ENCODE measurements at places on chromosomes 5 and 9.

DNA sequence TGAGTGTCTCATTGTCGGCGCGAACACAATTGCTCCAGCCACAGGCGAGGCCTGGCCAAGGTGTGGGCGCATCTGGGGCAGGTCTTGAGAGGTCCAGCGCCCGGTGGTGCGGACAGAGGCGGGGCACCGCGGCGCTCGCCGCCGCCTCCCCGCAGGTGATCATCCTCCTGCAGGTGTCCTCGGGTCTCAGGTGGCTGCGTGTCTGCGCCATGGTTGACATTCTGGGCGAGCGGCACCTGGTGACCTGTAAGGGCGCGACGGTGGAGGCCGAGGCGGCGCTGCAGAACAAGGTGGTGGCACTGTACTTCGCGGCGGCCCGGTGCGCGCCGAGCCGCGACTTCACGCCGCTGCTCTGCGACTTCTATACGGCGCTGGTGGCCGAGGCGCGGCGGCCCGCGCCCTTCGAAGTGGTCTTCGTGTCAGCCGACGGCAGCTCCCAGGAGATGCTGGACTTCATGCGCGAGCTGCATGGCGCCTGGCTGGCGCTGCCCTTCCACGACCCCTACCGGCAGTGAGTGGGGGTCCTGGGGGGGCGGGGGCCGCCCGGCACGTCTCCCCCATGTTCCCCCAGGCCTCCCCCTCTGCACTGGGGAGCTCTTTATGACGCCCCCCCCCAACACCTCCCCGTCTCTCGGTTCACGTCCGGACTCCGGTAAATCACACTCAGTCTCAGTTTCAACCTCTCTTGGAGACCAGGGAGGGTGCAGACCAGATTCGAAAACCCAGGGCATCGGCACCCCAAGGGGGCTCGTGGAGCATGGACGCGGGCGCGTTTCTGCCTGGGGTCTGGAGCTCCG is 446 bp downstream of the NXNL2 start:
- no peak for DNase-seq

DNA sequence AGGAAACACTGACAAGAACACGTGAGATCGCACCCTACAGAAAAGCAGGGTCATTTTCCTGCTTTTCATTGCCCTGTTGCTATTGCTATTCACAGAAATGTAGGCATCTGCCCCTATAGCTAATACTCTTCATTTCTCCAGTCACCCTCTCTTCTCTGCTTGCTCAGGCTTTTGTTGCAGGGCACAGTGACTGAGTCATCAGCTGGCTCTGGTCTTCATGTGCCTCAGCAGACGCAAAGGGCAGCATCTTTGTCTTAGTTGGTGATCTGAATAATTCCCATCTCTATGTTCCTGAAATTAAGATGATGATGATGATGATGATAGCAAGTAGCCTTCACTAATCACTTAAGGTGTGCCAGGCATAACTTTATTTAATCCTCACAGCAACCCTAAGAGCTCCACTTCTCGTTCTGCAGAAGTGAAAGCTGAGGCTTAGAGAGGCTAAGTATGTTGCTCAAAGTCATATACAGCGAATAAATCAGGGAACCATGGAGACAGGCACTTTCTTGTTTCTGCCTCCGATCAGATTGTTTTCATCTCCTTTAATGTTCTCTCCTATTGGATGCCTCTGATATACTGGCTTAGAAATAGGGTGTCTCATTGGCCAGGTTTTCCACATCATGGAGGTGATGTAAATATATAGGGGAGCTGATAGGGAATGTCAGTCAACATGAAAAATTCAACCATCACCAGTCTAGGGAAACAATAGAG is 133.0 kb upstream of the STK32A start:
- no peak for DNase-seq

DNA sequence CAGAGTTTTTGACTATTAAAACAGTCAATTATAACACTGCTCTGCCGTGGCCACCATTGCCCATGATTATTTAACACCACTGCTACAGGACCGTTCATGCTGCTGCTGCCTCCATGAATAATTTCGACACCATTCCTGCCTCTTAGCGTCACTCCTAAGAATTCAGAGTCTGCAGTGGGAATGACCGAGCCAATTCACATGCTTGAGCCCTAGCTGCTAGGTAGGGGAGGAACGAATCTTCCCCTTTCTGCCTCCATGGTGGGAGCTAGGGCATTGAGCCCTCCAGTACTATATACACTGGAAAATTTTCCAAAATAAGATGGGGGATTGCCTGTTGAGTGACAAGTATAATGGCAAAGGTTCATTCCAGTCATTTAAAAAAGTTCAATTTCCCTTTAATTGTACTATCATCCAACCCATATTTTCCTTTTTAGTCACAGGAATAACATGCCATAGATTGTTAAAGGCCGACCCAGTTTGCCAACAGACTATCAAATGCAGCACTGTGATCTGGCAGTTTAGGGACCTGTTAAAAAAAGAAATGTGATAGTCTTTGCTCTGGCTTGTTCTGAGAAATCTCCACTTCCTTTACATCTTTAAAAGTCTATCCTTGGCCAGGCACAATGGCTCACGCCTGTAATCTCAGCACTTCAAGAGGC is 13.5 kb upstream of the B4GALT1 start:
- no peak for DNase-seq

- DNase-seq = no peak
These were observed 14.8 kb downstream of the SPTLC1 start for GRCh38 chr9:92100237-92100911.

GRCh38 chr5:174775081-174775480 is 50.7 kb downstream of the MSX2 start:
- DNase-seq = no peak

GRCh38 chr5:159031513-159031912 is 68.2 kb downstream of the EBF1 start:
- no peak for DNase-seq

DNA sequence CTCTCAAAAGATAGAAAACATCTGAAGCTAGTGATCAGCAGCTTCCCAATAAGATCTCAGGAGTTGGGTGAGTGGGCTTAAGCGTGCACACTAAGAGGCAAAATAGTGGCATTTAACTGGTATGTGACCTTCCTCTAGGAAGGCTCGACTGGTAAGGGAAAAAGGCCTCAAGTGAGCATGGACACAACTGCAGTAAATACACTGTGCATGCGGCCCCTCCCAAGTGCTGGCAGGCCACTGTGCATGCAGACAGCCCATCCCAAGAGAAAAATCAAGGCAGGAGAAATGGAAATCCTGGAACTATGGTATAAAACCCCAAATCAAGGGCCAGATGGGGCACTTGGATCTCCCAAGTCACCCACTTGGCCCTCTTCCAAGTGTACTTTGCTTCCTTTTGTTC is 112.7 kb downstream of the SMC2 start:
- DNase-seq = no peak

DNA sequence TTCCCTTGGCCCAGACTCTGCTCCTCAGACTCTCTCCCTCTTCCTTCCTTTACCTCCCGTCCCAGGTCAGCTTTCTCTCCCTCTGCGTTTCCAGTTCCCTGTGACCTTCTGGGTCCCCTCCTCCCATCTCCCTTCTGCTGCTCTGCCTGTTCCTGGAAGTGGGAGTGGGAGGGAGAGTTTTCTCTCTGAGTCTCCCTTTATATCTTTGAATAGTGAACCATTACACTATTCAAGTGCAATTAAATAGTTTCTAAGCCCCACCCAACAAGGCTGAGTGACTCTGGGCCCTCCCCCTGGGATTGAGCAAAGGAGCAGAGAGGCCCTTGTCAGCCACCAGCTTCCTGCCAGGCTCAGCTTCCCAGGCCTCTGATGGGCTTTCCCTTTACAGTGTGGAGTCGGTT is 34.8 kb downstream of the THBS4 start:
- no peak for DNase-seq

DNA sequence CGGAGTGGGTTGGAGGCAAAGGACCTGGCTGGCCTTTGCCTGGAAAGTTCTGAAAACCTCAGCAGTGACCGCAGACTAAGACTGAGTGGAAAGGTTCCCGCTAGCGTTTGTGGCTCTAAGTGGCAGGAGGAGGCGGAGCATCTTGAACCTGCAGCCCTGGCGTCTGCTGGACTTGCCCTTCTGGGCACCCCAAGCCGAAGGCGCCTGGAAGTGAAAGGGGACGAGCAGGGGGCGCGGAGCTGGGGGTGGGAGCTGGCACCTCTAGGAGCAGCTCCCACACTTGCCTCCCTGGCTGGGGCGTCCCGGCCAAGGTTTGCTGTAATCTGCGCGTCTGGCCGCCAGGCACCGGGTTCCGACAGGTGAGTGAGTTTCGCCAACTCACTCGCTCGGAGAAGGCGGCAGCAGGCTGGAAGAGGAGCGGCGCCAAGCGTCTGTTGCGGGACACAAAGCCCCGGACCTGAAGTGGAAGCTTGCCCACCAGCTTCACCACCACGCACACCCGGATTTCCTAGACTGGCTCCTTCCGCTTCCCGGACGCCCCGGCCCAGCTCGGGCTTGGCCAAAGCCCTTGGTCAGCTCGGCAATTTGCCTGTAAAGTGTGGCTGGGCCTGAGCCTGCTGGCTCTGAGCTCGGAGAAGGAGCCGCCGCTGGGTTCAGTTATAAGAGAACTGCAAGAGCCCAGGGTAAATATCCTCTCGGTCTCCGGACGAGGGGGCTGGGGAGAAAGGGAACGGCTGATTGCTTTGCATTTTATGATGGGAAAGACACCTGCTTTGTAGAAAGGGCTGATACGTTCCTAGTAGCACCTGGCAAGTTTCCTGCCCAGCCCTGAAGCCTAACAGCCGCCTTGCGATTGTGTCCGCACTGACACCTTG is at the start of gene GNA14:
Gene GNA14 (minus strand): TSS at position 89 of the 875 bp plus-strand sequence. CDS start 529 bp downstream, outside the sequence.
- DNase-seq = no peak

DNA sequence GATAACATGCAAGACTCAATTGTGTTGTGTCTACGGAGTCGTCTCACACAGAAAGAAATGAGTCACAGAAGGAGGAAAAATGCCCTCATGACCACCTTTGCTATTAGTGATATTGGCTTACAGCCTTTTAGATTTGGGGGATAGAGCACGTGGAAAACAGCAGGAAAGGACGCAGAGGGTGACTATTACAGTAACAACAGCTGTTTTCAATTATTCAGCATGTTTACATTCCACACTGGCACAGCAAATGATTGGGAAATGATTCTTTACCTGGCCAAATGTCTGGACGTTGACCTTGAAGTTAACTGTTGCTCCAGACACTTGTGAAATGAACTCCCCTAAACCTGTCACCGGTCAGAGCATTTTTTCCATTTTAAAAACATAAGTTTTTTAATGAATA is 46.8 kb downstream of the APTX start:
- no peak for DNase-seq

GRCh38 chr5:8396756-8397155 is 527.8 kb downstream of the MTRR start:
- no peak for DNase-seq

DNA sequence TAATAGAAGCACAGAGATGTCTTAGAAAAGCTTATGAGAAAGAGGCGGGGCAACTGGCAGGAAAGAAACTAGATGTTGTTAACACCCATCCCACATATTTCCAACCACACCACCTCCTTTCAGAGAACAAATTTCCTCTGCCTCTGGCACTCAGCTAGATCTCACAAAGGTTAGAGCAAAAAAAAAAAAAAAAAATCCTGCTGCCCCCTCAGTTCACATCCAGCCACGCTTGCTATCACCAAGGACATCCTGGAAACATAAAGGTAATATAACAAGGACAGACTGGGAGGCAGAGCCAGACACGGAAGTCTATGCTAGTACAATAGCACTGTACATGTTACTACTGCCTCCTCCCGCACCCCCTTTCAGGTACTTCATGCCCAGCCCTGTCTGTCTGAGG is 238.0 kb upstream of the PTGER4 start:
- DNase-seq = no peak

DNA sequence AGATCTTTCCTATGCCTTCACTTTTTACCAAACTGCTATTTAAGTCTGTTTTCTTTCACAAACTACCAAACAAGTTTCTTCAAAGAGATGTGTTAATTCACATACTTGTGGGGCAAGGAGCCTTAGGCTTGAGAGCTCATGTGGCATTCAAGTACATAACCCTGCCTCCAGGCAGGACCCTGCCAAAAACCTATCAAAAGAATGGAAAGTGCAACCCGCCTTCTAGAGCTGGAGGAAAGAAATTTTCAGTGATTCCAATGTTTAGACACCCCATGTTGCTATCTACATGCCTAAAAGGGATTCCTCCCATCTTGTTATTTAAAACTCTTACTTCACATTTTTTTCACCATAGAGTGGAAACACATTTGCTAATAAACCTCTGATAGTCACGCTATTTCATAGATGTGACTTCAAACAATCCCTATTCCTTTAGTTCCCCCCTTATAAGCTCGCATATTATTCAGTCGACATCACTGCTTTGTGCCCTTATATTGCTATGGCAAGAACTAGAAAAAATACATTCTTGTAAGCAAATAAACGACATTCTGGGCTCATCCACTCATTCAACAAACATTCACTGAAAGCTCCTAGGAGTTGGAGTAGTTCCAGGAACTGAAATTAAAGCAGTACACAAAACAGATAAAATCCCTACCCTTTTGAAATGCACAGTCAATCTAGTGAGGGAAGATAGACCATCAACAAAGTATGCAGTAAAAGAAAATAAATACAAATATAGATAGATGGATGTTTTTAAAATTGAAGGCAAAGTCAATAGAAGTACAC is 518.1 kb downstream of the ELAVL2 start:
- DNase-seq = no peak

- peak; percentile 51 for DNase-seq
These were observed at the start of gene MRPS2 for GRCh38 chr9:135500525-135501260. TSS of gene MRPS2 (plus strand) at chr9:135500682. CDS start at chr9:135500711, 29 bp downstream.

GRCh38 chr9:87310827-87311523 is 186.7 kb upstream of the DAPK1 start:
- no peak for DNase-seq

DNA sequence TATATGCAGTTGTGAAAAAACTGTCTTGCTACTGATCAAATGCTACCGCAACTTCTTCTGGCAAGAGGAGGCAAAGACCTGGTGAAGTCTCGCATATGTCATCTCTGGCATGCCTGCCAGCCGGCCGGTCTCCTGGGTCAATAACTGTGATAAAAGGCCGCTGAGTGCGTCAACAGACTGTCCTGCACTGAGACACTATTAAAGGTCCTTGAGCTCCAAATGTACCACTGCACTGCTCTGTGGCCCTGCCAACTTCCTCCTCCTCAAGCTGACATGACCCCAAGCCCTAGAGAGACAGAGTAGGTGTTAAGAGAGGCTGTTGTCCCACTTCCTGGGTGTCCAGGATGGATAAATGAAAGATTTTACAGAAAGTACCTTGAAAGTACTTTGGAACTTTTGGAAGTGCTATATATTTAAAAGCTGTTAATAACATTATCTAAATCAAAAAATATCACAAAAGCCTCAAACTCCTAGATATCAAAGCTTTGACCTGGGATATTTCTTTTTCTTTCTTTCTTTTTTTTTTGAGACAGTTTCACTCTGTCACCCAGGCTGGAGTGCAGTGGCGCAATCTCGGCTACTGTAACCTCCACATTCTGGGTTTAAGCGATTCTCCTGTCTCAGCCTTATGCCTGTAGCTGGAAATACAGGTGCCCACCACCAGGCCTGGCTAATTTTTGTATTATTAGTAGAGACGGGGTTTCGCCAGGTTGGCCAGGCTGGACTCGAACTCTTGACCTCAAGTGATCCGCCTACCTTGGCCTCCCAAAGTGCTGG is 31.5 kb downstream of the RAPGEF1 start:
- DNase-seq = no peak

DNA sequence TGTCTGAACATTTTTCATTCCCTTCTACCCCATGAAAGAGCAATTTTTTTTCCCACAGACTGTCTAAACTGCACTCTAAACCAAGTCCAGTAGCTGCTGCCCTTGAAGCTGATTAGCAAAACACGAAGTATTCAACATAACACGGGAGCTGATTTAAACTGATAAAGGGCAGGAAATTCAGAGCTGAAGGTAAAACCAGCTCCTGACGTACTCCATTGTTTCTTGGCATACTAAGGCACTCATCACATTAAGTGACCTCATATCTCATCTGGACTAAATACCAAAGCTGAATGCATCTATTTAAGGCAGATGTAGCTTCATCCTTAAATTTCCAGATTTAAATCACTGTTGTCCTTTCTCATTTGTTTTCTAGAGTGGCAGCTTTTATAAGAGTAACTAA is 12.0 kb downstream of the GDF9 start:
- DNase-seq = no peak

All from stimulated activated CD8-positive, alpha-beta memory T cell treated with anti-CD3 and anti-CD28 coated beads, Interleukin-4, amount 100 ng/mL, for 1 hour (primary cell).